ENCODE measurements at places on chromosomes 1 and 21.

DNA sequence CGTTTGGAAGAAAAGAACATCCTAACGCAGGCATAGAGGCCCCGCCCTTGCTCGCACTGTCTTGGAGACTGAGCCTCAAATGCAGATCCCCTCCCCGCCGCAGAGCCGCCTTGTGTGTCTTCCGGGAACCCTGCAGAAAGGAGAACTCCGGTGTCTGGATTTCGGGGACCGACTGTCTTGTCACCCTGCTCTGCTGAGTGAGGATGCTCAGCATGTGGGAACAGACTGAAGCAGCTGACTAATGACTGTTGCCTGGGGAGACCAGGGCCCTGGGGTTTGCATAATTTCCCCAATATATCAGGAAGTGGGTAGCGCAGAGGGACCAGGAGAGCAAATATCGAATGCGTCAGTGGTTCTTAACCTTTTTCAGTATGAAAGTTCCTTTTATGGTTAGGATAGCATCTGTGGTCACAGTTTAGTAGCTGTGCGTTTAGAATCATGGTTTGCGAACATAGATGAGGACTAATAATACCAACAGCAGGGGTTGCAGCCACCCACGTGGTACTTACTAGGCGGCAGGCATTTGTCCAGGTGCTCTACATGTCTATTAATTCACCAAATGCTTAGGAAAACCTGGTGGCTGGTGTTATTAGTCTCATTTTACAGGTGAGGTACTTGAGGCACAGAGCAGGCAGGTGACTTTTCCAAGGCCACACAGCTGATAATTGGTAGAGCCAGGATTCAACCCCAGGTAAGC is 14.3 kb downstream of the GPR137B start:
- DNase-seq: no peak

DNA sequence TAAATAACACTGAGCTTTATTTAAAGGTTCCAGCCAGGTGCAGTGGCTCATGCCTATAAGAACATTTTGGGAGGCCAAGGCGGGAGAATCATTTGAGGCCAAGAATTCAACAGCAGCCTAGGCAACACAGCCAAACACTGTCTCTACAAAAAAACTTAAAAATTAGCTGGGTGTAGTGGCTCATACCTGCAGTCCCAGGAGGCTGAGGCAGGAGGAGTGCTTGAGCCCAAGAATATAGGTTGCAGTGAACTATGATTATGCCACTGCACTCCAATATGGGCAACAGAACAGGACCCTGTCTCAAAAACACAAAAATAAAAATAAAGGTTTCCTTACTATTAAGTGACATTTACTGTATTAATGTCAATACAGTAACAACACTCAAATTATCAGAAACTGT is 2.1 kb downstream of the TAF12 start:
- peak; percentile 25 for DNase-seq

GRCh38 chr21:41867313-41867712 is 11.8 kb downstream of the PRDM15 start:
- DNase-seq: no peak

DNA sequence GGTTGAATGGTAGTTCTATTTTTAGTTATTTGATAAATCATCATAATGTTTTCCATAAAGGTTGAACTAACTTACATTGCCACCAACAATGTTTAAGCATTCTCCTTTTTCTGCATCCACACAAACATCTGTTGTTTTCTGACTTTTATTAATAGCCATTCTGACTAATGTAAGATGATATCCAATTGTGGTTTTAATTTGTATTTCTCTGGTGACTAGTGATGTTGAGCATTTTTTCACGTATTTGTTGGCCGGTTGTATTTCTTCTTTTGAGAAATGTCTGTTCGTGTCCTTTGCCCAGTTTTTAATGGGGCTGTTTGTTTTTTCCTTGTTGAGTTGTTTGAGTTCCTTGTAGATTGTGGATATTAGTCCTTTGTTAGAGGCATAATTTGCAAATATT is 24.6 kb upstream of the SLC35F3 start:
- no peak for DNase-seq

GRCh38 chr1:56676571-56677035 is 31.5 kb downstream of the PRKAA2 start:
- peak; percentile 97 for DNase-seq

DNA sequence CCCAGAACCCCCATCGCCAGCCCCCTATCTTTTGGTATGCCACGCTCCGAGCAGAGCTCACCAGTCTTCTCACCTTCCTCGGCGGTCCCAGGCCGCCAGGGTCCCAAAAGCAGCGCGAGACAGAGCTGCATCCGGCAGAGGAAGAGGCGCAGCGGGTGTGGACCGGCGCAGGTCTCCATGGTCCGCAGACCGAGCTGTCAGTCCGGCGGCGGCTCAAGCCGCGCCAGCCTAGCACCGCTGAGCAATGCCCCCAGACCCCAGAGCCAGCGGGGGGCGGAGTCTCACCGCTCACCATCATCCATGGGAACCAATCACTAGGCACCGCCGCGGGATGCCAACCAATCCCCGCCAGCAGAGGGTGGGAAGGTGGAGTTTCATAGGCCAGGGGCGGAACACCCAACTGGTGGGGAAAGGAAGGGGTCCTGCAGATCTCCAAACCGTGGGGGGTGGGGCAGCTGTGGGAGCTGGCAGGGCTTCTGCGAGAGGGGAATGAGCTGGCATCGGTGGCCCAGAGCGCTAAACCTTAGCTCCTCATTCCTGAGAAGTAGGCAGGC is at the start of gene EPHA10:
Gene EPHA10, minus strand, starts transcription at position 233 of the 554 bp plus-strand sequence. Its CDS starts 54 bp downstream, at position 179.
- no peak for DNase-seq

GRCh38 chr1:25131794-25132193 is 100.5 kb downstream of the SYF2 start:
- no peak for DNase-seq

GRCh38 chr21:33894736-33895288 is 20.8 kb downstream of the ATP5PO start:
- peak; percentile 80 for DNase-seq

DNA sequence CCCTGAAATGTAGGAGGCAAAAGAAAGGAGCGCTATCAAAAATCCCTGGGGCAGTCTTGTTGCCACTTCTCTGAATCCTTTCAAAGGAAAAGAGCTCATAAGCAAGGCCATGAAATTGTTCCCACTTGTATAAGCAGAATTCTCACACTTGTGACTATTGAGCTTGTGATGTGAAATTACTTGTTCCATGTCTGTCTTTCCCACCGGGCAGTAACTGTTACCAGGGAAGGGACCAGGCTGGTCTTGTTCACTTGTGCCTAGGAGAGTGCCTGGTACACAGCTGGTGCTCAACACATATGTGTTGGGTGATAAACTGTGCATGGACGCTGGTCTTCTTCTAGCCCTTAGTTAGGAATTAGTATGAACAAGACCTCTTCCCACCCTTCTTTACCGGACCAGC is 150.6 kb downstream of the CDC7 start:
- no peak for DNase-seq

DNA sequence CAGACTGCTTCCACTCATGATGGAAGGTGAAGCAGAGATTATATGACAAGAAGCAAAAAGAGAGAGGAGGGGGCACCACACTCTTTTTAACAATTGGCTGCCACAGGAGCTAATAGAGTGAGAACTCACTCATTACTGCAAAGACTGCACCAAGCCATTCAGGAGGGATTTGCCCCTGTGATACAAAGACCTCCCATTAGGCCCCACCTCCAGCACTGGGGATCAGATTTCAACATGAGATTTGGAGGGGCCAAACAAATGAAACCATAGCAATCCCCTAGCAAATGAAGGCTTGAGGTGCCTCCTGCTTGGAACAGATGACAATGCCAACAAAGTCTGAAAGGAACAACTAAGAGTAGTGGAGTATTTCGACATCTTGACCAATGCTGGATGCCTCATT is 122.5 kb upstream of the COA6 start:
- peak; percentile 88 for DNase-seq

GRCh38 chr1:167905671-167906070 is 8.3 kb downstream of the ADCY10 start:
- DNase-seq: no peak

GRCh38 chr1:151759241-151759640 is 4.1 kb downstream of the MRPL9 start:
- no peak for DNase-seq

- no peak for DNase-seq
These were observed 52.4 kb downstream of the MAP3K21 start for GRCh38 chr1:233379869-233380438.

DNA sequence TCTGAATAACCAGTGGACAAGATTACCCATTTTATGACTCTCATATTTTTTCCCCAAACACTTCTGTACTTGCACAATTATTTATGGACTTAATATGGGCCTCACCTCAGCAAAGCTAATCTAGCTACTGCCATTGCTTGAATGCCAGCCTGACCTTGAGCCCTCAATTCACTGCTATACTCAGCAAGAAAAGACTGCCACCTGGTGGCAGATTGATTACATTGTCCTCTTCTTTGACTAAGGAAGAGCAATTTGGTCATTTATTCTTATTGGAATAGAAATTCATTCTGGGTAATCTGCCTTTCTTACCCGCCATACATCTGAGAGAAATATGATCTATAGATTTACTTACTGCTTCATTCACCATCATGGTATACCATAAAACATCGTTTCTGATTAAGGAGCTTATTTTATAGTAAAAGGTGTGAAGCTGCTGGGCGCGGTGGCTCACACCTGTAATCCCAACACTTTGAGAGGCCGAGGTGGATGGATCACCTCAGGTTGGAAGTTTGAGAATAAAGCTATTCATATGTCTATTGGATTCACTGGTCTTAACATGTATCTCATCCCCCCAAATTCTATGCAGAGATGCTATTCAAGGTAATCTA is 32.9 kb upstream of the DIPK1A start:
- DNase-seq: peak; percentile 76

GRCh38 chr21:17352996-17353655 is 159.7 kb upstream of the CXADR start:
- DNase-seq: no peak

GRCh38 chr1:17047924-17048323 is 5.9 kb downstream of the SDHB start:
- DNase-seq: no peak

DNA sequence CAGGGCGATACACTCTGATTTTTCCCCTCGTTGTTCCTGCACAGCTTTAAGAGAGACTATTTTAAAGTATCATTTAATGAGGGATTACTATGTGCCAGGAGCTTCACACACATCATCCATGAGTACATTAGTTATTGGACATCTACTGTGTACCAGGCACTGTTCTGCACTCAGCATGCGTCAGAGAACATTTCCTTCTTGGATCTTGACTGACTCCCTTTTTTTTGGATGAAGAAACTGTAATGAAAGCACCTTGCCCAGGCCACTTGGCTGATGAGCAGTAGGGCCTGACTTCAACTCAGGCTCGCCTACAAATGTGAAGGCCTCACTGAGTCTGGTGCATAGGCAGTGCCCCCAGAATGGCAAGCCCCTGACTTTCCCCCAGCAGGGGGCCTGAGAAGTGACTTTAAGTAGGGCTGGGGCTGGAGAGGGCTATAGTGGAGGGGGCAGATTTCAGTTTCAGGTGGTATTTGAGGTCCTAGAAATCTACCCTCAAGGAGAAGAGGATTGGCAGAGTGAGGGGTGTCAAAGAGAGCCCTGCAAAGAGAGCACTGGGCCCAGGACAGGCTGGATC is 50.0 kb downstream of the PTPRU start:
- no peak for DNase-seq

DNA sequence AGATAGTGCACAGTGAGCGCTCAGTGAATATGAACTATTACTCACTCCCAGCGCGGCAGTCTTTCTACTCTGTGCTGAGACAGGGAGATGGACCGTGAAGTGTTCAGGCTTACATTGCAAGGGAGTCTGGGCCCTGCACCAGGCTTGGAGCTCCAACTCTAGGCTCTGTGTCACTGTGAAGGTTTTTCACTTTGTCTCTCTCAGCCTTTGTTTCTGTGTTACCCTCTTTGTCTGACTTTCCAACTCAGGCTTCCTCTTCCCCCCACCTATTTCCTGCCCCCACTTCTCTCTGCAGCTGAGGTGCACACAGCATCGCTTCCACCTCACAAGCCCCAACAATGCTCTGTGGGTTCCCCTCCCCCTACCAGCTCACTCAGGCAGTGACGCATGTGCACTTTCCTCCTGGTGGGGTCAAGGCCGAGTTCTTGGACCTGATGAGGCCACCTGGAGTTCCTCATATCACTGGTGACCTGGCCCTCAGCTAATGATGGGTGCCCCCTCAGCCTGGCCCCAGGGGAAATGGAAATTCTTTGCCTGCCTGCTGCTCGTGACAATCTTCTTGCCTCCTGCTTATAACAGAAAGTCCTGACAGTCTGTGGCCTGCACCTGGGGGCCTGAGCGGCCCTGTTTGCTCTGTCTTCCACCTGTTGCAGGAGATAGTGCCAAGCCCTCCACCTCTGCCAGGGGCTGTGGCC is 1.1 kb upstream of the LCK start:
- peak; percentile 59 for DNase-seq

DNA sequence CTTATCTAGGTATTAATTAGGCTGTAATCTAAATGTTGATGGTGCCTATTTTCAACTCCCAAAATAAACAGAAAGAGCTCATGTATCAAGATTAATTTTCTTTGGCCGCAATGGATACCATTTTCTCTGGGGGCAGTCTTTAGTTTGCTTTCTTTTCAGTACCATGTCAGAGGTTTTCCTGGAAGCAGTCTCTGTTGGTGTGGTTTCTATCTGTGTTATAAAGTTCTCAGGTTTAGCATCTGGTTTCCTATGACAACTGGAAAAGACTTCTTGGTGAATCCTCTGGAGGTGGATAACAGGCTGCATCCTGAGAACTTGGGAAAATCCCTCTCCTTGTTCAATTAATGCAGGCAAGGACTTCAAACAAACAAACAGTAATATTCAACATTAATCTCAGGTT is 38.7 kb upstream of the BATF3 start:
- no peak for DNase-seq

DNA sequence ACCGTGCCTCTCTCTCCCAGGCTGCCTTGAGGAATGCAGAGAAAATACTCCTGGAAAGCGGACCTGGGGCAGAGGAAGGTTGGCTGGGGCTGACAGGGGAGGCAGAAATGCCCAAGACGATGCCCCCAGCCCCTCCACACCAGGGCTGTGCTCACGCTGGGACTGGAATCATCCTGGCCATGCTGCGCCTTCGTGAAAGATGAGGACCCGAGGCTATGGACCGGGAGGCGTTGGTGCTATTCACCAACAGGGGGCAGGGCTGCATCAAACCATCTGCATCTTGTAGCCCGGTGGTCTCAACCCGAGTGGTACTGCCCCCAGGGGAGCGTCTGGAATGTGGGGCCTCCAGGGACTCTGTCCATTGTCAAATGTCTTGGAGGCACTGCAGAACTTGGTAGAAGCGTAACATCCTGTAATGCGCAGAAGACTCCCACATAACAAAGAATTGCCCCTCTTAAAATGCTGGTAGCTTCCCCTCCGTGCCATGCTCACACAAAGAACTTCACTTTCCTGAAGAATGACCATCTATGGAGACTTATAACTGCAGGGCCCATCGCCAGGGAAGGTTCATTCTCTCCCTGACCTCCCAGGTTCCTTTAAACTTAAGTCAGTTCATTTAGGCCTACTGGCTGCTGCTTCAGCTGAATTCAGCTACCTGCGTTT is 251.2 kb downstream of the RRAGC start:
- no peak for DNase-seq

GRCh38 chr21:41283211-41283818 is 33.3 kb upstream of the FAM3B start:
- DNase-seq: peak; percentile 79
